Activated CD4-positive, alpha-beta T cell treated with anti-CD3 and anti-CD28 coated beads, Interleukin-2, amount 10 ng/mL, durations not matched to agents 24 days and 14 days (primary cell): ENCODE measurements at places on chromosomes 2 and 18. TPM values are rescaled to one million over a fixed set of nuclear protein-coding genes. Genes with fewer than 3 reads are reported as not detected.
A peak's percentile ranks its signal among the peaks of the same experiment; 100 is the strongest.

DNA sequence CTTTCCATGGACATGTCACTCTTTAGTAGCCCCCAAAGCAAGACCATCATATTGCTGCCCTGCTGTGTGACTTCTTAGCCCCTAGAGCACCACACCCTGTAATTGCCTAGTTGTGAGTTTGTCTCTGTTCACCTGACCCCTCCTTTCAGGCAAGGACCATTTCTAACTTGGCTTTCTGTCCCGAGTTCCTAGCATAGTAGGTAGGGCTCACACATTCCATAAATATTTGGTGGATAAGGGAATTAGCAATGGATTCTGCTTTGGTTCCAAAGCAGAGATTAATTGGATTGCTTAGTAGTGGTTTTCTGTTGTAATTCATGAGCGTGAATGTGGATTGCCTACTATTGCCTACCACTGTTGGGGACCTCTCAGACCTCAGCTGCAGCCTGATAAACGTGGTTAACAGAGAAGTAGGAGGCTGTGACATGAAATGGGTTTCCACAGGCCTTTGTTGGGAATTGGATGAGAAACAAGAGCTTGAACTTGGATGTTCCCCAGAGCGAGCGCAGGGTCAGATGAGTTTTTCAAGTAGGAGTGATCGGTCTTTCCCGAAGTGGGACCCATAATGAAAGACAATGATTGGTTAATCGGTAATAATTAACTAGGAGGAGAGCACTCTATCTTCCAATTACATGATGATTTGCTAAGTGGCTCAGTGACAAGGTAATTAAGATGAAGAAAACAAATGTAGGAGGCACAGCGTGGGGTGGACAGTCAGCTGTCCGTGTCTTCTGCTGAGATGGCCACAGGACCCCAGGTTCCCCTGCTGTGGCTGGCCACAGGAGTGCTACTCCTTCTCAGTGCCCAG, 13.4 kb upstream of the UGT1A1 start:
- H3K27me3 ChIP-seq: no peaks in the 10 kb centered on the region
- no peak overlapping the region for H3K4me3 ChIP-seq
- no peaks in the 10 kb centered on the region for H3K4me1 ChIP-seq
- no peaks in the 10 kb centered on the region for H3K36me3 ChIP-seq
- DNase-seq: no peak

- no peak overlapping the region for H3K4me3 ChIP-seq
- no peaks in the 10 kb centered on the region for H3K36me3 ChIP-seq
- peaks cover 37% of the 10 kb centered on the region for H3K4me1 ChIP-seq
- no peaks in the 10 kb centered on the region for H3K27me3 ChIP-seq
- DNase-seq: no peak
Measured at GRCh38 chr18:48855422-48856377, 95.1 kb downstream of the SMAD7 start.

GRCh38 chr2:70670626-70671025, 97.4 kb downstream of the ADD2 start:
- no peaks in the 10 kb centered on the region for H3K36me3 ChIP-seq
- H3K4me3 ChIP-seq: no peak overlapping the region
- no peaks in the 10 kb centered on the region for H3K4me1 ChIP-seq
- DNase-seq: no peak
- H3K27ac ChIP-seq: no peak overlapping the region

- H3K27me3 ChIP-seq: no peaks in the 10 kb centered on the region
- H3K27ac ChIP-seq: no peak overlapping the region
- H3K4me3 ChIP-seq: no peak overlapping the region
- H3K4me1 ChIP-seq: no peaks in the 10 kb centered on the region
Measured at GRCh38 chr18:14085770-14086457, 46.3 kb downstream of the ZNF519 start.

The IL1F10 gene
- total RNA-seq: not detected in 2 replicates

DNA sequence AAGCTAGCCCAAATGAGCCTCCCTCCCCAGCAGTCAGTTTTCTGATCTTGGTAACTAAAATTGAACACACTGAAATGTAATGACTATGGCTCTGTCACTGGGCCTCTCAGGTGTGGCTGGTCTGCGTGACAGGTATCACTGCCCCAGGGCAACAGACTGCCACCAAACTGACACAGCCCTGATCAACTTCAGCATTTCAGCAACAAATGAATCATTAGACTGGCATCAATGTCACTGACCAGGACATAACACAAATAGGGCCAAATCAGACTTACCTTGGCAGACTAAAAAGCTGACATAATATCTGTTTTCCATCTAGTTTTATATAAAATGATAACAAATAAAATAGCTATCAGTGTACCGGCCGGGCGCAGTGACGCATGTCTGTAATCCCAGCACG, 290.8 kb upstream of the CHAC2 start:
- no peak overlapping the region for H3K27ac ChIP-seq
- H3K4me1 ChIP-seq: no peaks in the 10 kb centered on the region
- no peaks in the 10 kb centered on the region for H3K36me3 ChIP-seq
- peaks cover 1% of the 10 kb centered on the region for H3K27me3 ChIP-seq

GRCh38 chr2:127637236-127637630, 8.7 kb upstream of the GPR17 start:
- peaks cover 1% of the 10 kb centered on the region for H3K36me3 ChIP-seq
- no peak overlapping the region for H3K4me3 ChIP-seq
- peaks cover 25% of the 10 kb centered on the region for H3K4me1 ChIP-seq
- no peak overlapping the region for H3K27ac ChIP-seq
- DNase-seq: no peak

The OSBPL6 gene
- 1.1 and 1.5 TPM in 2 replicates for total RNA-seq

GRCh38 chr2:239148495-239149200, 252.2 kb downstream of the HDAC4 start:
- H3K27me3 ChIP-seq: no peaks in the 10 kb centered on the region
- peaks cover 54% of the 10 kb centered on the region for H3K36me3 ChIP-seq
- H3K4me3 ChIP-seq: no peak overlapping the region
- H3K27ac ChIP-seq: no peak overlapping the region

DNA sequence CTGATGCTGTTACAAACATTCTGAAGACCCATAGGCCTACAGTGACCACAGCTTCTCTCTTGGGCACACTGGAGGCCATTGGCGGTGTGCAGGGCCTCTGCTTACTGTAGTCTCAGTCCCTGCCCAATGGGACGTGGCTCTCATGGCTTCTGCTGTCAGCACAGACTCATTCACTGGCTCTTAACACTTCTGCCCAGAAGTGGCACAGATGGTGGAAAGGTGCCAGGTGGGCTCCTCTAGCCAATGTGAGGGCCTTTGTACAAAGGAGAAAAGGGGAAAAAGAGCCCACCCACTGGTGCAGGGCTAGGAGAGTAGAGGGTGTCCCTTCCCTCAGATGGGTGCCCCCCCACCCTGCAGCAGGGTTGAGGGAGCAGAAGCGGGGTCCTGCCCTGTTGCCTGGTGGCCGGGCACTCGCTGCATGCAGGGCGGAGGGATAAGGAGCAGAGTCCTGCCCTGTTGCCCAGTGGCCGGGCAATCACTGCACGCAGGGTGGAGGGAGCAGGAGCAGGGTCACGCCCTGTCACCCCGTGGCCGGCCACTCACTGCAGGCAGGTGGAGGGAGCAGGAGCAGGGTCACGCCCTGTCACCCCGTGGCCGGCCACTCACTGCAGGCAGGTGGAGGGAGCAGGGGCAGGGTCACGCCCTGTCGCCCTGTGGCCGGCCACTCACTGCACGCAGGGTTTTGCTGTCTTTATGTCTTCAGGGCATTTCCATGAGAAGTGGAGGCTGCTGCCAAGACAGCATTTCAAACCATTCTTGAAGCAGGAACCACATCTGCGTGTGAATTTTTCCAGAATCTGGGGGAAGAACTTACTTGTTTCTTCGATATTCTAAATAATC, 20.0 kb downstream of the LRRFIP1 start:
- H3K27ac ChIP-seq: no peak overlapping the region
- peaks cover 3% of the 10 kb centered on the region for H3K4me1 ChIP-seq
- H3K27me3 ChIP-seq: peaks cover 11% of the 10 kb centered on the region

DNA sequence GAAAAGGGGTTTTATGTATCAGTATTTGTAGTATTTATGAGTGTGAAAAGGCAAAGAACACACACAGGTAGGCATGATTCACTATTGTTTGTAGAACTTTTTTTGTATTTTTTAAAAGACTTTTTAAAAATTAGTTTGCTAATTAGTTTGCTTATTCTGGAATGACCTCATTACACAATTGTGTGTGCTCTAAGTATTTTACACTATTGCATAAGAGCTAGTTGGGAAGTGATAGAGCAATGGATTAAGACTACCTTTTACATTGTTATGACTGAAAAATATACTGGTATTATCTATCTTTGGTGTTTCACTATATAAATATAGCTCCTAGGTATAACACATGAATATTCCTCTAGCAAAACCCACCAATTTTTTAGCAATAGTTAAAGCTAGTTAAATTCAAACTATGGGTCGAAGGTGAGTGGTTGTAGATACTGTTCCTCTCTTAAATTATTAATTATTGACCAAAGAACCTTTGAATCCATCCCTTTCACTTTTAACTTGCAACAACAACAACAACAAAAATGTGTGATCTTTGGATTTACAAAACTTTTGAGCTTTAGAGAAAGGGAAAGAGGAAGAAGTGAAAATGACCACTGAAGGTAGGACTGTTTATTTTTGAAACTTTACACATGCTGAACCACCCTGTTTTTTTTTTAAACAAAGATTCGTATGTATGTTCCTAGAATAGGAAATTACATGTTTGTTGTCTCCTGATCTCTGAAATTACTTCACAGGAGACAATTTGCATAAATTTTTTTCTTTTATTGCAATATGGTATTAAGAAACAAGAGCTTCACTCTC, 18.7 kb downstream of the ITPRID2 start:
- H3K4me3 ChIP-seq: no peak overlapping the region
- no peak overlapping the region for H3K27ac ChIP-seq
- no peak for DNase-seq
- H3K27me3 ChIP-seq: no peaks in the 10 kb centered on the region
- peaks cover 10% of the 10 kb centered on the region for H3K4me1 ChIP-seq

The KLHL41 gene
- total RNA-seq: 0.07 TPM in 1 of 2 replicates, not detected in the other

- DNase-seq: peak; percentile 81
- no peaks in the 10 kb centered on the region for H3K27me3 ChIP-seq
- H3K27ac ChIP-seq: peak overlapping the region; percentile 80
- H3K36me3 ChIP-seq: no peaks in the 10 kb centered on the region
- H3K4me1 ChIP-seq: peaks cover 59% of the 10 kb centered on the region
Measured at GRCh38 chr2:29010946-29011345, 29.8 kb downstream of the TOGARAM2 start.

DNA sequence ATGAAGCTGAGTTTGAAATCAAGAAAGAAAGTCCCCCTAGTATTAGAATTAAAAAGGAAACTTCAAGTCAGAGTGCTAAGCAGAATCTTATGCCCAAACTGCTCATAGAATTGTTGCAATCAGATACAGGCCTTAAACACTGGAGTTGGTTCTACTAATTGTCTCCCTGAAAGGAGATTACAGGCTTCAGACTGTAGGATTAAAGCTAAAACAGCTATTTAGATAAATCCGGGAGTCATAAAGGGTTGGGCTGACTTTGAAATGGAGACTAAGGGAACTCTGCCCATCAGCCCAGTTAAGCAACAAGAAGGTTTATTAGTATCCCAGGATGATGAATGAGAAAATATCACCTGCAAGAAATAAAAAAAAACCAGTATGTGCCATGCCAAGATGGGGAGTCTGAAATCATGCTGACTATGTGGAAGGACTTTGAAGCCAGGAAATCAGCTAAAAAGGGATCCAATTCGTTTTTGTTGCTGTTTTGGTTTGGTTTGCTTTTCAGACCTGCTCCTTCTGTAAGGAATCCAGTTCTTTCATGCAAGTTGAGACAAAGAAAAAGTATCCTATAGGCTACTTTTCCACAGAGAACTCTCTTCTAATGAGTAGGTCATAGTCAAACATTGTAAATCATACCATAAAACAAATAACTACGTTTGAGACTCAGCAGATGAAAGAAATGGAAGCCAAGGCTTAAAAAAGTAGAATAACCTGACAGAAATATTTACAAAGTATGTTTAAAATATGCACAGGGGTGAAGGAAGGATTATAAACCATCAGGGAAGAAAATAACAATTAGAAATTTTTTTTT, 37.6 kb upstream of the MSTN start:
- H3K4me1 ChIP-seq: no peaks in the 10 kb centered on the region
- no peak overlapping the region for H3K27ac ChIP-seq
- H3K4me3 ChIP-seq: no peak overlapping the region
- H3K36me3 ChIP-seq: no peaks in the 10 kb centered on the region

DNA sequence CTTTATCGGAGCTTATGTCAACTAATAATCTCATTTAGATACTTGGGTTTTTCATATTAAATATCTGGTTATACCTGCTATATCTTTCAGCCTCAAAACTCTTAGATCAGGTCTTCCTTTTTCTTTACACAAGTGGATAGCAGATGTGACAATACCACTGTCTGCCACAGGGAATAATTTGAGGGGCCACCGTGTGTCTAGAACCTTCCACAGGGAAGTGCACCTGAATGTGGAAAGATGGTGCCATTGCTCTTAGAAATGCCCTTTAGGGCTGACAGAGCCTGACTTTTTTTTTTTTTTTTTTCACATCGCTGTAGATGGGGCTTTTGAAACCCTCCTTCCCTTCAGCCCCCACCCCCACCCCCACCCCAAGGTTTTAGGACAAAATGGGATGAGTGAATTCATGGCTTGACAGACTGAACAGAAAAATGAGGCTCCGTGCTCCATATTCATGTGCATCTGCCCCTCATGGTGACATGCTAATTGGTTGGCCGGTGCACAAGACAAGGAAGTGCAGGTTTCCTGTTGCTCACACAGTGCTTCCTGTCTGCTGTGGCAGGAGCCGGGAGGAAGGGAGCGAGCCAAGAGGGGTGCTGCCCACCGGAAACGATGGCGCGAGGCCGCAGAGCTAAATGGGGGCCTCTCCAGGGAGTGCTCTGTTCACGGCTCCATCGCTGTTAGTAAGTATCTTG, 246.0 kb downstream of the LDLRAD4 start:
- H3K4me3 ChIP-seq: peak overlapping the region; percentile 90
- H3K36me3 ChIP-seq: peaks cover 30% of the 10 kb centered on the region
- peak overlapping the region; percentile 92 for H3K27ac ChIP-seq

- peak overlapping the region; percentile 95 for H3K4me3 ChIP-seq
- peaks cover 4% of the 10 kb centered on the region for H3K36me3 ChIP-seq
- no peak for DNase-seq
Measured at GRCh38 chr2:233565685-233566140, 869 bp downstream of the USP40 start.

The HOXD13 gene
- total RNA-seq: not detected in 2 replicates

The FECH gene
- 22.4 and 25.1 TPM in 2 replicates for total RNA-seq

DNA sequence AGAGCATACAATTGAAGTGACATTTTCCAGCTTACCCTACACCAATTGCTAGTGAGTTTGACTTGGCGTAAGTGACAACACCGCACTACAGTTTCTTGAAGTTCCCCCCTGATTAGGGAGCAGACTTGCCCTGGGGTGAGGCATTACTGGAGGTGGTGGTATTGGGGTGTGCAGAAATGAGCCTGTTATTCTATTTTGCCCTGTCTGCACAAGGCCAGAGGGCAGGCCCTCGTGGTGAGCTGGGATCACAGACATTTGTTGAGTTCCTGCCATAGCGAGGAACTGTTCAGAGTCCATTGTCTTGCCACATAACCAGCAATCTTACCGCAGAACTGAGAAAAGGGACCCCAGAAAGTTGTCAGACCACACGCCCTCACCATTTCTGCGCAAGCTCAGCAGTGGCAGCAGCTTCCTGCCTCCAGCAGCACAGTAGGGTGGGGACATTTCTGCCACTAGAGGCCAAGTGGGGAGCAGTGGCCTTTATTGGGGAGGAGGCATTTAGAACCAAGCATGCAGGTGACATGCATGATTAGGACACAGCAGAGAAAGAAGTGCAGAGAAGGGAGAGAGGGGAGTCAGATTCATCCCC, 103.6 kb upstream of the BCL2L11 start:
- peaks cover 29% of the 10 kb centered on the region for H3K27me3 ChIP-seq
- no peaks in the 10 kb centered on the region for H3K4me1 ChIP-seq
- no peak for DNase-seq
- H3K36me3 ChIP-seq: no peaks in the 10 kb centered on the region

The SLC4A3 gene
- total RNA-seq: 0.12 TPM in 1 of 2 replicates, not detected in the other
